Stimulated activated CD4-positive, alpha-beta T cell treated with anti-CD3 and anti-CD28 coated beads, TNF-alpha, amount 100 ng/mL, for 4 hours (primary cell): ENCODE measurements at places on chromosomes 1 and 21.

DNA sequence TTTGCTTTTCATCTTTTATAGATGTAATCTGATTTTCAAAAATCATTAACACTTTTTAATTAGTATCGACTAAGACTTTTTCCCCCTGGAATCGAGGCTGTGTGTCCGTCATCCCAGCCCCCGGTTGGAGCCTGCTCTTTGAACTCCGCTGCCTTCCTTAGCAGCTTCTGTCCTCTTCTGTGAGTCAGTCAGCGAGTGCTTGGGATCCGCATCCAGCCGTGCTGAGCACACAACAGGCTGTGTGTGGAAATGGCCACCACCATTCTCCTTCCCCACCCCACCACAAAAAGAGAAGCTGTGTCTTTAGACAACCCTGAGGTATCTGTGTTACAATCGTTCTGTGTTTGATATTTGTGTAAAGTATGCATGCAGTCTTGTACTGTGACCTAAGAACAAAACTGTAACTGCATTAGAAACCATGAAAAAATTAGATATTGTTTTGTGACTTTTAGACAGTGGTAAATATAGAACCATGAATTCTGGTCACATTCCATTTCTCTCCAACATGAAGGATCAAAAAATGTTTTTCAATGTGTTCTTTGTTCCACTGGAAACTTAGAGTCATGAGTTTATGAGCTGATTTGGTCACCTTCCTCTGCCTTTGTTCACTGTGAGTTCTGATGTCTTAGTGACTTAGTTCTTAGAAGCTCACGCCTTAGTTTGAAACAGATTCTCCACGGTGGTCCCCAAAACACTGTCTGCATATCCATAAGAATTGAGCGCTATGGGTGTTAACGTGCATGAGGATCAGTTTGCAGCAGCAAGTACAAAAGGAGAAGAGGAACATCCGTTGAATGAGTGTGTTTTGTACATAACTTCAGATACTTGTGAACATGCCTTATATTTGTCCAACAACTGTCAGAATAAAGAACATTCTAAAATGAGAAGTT is 64.7 kb downstream of the VPS26C start:
- DNase-seq, result no peak

GRCh38 chr1:85199667-85200462 is 951 bp downstream of the SYDE2 start:
- DNase-seq, result no peak

GRCh38 chr1:245877976-245878375 is 629.1 kb downstream of the SMYD3 start:
- DNase-seq, result no peak

- no peak for DNase-seq
These were observed 21.1 kb upstream of the UBXN10 start for GRCh38 chr1:20164694-20165202.

- DNase-seq, result no peak
These were observed 16.7 kb downstream of the FMO3 start for GRCh38 chr1:171107262-171107940.

DNA sequence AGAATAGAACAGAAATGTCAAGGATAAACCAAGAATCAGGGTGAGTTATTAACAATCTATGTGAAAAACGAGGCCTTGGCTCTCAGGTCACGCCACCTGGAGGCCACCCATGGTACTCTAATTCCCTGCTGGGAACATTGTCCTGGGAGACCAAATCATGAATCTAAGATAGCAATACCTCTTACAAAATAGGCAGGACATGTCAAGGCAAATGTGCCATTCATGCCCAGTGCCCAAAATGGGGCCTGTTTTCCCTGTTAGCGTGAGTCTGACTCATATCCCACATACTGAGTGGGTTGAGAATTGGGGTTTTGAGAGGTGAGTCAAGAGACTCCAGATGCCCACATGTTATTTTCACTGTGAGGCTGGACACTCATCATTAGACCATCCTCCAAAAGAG is 380.8 kb downstream of the HHIPL2 start:
- no peak for DNase-seq

DNA sequence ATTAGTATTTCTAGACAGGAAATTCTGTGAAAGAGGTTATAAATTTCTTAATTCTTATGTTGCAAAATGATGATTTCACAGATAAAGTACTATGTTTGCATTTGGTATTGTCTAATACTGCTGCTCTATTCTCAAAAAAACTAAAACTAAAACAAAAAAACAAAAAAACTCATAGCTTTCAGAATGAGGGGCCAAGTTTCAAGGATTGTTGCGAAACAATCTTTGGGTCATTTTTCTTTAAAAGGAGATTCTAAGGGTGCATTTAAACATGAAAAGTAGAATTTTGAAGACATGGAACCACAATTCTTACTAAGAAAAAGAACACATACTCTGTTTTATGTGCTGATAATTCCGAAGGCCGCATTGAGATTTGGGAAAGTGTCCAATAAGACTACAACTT is 645.1 kb downstream of the ADGRL2 start:
- no peak for DNase-seq

- no peak for DNase-seq
These were observed 217.6 kb upstream of the NFIA start for GRCh38 chr1:60864722-60865121.

DNA sequence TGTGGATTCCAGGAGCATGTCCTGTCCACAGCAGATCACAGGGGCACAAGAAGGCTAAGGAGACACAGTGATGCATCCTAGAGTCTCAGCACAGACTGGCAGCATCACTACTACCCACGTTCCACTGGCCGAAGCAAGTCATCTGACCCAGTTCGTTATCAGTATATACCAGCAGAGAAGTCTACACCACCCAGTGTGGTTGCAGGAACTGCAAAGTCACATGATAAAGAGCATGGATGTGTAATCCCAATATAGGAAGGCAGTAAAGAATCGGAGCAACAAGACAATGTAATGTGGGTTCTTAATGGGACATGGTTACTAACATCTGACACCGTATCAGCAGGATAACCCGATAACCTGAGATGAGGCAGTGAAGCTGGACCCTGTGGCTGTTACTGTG is 246.6 kb downstream of the RRAGC start:
- DNase-seq, result no peak

- DNase-seq, result no peak
These were observed 2.0 kb upstream of the RCC2 start for GRCh38 chr1:17441265-17441992.

GRCh38 chr1:246602194-246602593 is 35.9 kb downstream of the CNST start:
- DNase-seq, result no peak

DNA sequence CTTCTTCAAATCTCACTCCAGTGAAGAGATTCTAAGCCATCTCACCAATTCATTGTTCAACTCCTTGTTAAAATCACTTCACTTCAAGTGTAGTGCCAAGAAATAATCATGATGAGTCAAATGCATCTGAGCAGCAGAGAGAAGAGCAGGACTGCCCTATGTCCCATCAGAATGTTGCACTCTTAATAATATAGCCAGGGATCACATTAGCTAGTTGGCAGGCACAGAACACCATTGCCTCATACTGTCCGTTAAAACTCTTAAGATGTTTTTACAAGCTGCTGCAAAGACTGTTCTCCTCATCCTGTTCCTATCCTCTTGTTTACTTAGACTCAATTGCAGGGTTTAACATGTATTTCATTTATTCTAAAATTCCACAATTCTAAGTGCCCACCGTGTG is 432.9 kb downstream of the PLPP3 start:
- DNase-seq, result no peak

DNA sequence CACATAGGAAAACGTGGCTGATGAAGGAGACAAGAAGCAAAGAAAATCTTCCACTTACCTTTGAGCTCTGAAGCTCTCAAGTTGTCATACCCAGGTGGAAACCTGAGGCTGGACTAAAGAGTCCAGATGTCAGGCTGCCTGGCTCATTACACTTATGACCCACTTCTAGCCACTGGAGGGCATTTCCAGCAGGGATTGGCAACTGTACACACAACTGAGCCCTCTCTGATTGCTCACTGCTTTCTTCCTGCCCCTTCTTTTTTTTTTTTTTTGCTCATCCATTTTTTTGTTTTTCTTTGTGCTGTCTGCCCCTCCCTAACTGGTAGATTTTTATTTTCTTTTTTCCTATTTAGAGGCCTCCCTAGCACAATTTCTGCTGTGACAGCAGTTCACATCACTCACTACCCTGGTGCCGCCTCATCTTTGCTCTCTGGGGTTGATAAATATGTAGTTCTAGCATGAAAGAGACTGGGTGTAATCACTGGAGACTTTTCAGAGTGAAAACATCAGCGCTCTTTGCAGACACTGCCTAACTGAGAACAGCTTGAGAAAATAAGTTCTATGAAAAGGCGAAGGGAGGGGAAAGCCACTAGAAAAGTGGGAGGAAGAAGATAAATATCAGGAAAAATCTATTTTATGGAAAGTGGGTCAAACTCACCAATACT is 334.5 kb downstream of the NUF2 start:
- DNase-seq, result no peak

DNA sequence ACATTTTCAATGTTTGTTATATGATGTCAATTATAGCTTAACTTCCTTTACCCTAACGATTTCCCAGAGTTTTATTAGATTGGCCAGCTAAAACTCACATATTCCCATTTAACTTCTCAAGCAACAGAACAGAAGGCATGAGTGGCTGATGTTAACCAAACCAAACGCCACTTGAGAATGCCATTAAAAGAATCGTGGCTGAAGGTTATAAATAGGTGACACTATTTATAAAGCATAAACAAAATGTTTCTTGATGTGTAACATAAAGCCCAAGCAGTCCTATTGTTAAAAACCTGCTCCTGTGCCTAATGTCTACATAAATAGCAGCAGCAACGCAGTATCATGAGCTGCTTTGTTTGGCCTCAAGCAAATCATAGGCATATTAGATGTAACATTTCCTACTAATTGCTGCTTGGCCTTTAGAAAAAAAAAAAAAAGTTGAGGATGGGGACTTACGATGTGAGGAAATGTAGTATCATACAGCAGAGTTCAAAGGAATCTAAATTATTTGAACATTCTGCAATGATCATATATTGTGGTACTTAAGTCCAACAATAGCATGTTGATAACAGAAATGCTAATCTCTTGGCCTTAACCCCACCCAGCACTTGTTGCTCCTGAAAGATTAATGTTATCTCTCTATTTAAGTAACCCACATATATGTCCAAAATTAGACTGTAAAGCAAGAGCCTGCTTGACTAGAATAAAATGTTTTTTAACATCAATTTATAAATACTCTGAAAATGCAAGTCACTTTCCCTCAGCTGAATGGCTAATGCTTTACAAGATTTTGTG is 106.0 kb downstream of the ESRRG start:
- no peak for DNase-seq

DNA sequence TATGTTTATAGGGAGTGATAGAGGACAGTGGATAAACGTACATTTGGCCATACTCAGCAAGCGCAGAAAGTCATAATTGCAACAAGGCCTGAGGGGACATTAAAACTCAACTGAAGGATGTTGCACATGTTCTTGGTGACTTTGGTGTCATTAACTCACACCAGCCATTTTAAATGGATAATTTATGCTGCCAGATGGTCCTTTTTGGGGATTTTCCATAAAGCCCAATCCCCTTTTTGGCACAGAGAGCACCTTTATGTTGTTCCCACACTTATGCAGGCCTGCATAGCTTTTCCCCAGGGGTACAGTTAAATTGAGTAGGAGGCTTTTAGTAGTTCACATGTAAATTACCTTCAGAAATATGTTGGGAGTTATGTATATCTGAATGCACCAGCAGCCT is 279.6 kb downstream of the NFIA start:
- no peak for DNase-seq

- DNase-seq, result no peak
These were observed 18.2 kb upstream of the RC3H1 start for GRCh38 chr1:174040387-174040786.

DNA sequence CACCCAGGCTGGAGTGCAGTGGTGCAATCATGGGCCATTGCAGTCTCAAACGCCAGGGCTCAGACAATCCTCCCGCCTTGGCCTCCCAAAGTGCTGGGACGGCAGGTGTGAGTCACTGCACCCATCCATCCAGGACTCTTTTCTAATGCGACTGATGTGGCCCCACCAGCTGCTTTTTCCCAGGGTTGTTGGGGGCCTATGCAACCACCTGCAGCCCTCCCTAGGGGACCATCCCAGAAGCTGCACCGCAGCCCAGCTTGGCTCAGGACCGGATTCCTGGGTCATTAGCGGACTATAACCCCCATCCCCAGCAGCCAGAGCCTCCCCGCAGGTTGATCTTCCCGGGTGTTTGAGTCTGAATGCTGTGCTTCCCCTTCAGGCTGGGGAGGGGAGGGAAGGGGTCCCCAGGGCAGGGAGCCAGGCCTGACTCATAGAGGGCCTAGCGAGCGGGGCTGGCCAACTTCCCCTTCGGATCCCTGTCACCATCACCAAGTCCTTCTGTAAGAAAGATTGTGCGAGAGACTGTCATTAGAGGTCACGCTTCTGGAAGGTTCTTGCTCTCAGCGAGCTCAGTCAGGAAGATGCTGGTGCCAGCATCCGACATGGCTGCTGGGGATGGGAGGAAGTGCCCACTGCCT is 108.7 kb upstream of the ACTRT2 start:
- no peak for DNase-seq

DNA sequence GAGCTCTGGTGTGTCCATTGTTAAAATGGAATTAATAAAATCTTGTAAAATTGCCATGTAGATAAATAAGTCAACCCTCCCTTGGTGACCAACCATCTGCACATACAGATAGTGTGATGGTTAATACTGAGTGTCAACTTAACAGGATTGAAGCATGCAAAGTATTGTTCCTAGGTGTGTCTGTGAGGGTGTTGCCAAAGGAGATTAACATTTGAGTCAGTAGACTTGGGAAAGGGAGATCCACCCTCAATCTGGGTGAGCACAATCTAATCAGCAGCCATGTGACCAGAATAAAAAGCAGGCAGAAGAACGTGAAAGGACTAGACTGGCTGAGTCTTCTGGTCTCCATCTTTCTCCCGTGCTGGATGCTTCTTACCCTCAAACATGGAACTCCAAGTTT is 174.8 kb downstream of the LTN1 start:
- no peak for DNase-seq
